ENCODE measurements at places on chromosomes 6 and 20.

DNA sequence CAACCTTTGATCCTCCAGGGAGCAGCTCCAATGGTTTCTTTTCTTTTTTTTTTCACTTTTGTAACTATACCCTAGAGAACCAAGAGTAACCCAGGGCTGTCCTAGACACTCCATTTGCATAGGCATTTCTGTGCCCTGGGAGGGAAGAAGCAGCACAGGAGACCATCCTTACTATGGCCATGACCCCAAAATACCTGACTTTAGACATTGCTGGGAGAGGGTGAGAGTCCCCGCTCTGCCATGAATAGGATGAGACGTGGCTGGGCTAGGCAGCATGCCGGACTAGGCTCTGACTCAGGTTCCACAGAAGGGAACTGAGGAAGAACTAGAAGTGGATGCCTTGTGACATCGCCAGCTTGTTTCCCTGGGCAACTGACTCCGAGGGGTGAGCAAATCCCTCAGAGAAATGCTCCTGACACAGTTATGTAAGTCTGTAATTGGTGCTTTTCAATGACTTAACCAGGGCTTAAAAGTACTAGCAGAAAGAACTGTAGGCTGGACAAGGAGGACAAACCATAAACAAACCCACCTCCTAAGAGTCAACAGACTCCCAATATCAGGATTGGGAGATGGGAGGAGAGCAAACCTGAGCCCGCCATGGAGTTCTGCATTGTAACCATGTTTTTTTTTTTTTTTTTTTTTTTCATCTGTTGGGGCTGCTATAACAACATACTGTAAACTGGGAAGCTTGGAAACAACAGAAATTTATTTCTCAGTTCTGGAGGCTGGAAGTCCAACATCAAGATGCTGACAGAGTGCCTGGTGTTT is 910 bp upstream of the ADTRP start:
- DNase-seq, result no peak

GRCh38 chr6:139369568-139370282 is 4.7 kb downstream of the CITED2 start:
- DNase-seq, result no peak

- no peak for DNase-seq
Observed at GRCh38 chr20:18904624-18905023, 91.0 kb downstream of the SCP2D1 start.

GRCh38 chr6:83875843-83876242 is 16.4 kb downstream of the CYB5R4 start:
- DNase-seq, result no peak

DNA sequence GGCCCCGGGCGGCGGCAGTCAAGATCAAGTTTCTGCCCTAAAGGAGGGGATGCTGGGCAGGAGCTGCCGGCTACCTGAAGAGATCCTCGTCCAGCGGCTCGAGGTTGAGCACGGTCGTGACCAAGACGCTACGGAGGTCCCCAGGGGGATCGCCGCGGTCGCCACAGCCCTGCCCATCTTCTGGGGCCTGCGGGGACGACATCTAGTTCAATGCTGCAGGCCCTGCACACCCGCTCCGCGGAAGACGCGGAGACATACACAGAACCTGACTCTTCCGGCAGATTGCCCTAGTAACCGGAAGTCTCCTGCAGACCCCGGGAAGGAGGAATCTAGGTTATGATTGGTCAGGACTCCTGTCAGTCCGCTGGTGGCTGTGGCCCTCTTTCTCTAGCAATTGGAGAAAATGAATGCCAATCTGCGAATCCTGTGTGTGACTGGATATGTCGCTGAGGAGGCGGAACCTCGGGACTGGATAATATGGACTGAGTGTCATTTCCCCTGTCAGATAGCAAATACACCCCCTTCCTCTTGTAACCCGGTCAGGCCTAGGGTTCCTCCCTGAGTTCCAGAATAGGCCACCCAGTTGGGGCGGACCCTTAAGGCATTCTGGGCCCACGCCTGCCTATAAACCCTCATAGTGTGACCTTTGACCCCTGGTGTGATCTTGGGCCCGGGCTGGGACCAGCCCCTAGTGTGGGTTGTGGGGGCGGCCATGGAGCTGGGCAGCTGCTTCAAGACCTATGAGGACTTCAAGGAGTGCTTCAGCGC is at the start of the genes ACOT8 and ZSWIM3:
Gene ACOT8 (minus strand): TSS at position 279 of the 768 bp plus-strand sequence. CDS start 77 bp downstream, at position 202.
Gene ZSWIM3 (plus strand): TSS at position 501 of the 768 bp plus-strand sequence. CDS start 212 bp downstream, at position 713.
- peak; percentile 93 for DNase-seq

DNA sequence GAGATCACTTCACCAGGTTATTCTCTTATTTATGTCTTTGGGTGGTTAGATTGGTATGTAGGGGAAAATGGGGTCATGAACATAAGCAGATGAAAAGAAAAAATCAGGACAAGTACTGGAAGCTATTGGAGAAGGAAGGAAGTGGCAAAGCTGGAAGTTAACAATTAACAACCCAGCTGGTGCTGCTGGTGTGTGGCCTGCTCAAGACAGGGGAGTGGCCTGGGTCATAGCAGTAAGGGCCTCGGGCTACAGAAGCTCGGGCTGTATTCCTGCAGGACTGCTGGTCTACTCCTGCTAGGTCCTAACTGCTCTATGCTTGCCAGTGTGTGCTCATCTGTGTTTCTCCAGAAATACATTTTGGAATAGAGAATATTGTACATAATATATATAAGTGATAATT is 19.6 kb downstream of the MYLIP start:
- no peak for DNase-seq

GRCh38 chr6:27019651-27020552 is 227.6 kb upstream of the PRSS16 start:
- peak; percentile 70 for DNase-seq
